ENCODE measurements at places on chromosomes 3 and 15.

DNA sequence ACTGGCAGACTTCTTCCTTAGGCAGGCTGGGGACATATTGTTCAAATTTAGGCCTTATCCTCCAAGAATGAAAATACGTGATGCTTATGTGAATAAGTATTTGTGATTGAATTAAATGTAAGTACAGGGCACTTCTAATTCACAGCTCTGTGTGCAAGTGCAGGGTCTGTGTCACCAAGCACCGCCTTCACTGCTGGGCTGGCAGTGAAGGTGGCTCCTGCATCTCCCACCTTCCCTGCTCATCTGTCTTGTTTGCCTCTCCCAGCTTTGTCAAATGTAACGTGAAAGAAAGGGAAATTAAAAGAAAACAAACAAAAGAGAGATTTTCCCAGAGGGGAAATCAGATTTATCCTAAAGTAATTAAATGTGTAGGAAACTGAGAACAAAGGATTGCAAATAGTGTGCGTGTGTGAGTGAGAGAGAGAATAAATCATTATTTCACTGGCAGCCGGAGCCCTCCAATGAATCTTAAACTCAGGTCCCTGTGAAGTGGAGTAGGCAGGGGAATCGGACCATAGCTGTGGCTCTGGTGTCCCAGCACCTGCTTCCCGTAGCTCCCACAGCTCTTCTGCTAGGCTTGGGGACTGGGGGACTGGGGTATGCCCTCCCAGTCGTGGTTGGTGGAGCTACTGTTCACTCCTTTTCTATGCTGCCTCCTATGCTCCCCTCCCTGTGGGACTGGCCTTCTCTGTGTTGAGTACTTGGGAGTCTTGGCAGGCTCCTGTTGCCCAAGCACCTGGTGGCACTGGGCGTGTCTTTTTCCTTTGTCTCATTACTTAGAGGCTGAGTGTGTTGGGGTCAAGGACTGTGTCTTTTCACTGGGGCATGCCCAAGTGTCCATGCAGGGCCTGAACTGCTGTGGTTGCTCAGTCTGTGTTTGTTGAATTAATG, 222.2 kb downstream of the EPHB1 start:
- DNase-seq: no peak

DNA sequence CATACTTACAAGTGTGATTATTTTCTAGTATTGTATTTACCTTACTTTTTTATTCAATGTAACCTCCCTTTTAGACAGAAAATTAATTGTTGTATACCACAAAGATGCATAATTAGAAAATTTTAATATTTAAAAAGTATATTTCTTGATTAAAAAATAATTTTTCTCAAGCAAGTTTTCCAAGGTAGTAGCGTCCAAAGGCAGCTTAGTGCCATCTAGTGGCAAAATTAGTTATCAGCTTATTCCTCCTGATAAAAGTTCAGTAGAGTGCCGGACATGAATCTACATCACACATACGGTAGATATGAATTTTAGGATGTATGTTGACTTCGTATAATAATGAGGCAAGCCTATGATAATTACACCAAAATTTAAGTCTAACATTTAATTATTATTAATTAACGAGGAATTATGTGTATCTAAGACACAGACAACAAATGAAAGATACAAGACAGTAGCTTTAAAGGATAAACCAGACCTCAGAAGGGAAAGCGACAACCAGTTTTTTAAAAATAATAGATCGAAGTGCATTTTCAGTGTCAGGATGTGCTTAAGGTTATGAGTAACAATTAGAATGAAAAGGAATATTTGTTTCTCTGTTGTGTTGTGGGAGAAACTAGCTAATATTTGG, 405.9 kb downstream of the ROBO1 start:
- DNase-seq: no peak

DNA sequence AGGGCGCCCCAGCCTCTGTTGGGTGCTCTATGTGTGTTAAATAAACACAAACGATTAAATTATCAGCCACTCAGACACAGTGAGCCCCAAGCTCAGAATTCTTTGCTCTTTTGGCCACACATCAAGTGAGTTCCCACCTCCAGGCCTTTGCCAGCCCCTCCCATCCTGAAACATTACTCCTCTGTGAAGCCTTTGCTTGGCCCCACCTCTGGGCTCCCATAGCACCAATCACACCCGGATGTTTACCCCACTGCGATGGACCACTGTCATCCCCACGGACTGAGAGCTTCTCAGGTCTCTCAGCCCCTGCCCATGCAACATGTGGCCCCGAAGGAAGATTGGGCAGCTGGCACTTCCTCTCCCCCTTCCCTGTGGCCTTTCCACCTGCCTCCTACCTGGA, 85.1 kb downstream of the NUP210 start:
- no peak for DNase-seq

DNA sequence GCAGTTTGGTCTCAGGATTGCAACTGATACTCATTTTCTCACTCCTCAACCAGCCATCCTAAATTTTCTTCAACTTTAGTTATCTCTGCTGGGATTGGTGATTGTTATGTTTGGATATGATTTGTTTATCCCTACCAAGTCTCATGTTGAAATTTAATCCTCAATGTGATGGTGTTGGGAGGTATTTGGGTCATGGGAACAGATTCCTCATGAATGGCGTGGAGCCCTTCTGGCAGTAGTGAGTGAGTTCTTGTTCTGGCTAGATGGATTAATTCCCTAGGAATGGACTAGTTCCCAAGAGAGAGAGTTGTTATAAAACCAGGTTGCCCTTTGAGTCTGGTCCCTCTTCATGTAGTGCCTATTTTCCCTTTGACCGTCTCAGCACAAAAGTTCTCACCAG, 399.9 kb downstream of the SQOR start:
- DNase-seq: no peak

- DNase-seq: peak; percentile 74
These were observed at the start of gene FAIM for GRCh38 chr3:138608322-138609135. Gene FAIM (plus strand): TSS chr3:138608771. CDS start chr3:138619727, 10,956 bp downstream.

- DNase-seq: no peak
These were observed 45.0 kb upstream of the SLC12A8 start for GRCh38 chr3:125257536-125257935.

DNA sequence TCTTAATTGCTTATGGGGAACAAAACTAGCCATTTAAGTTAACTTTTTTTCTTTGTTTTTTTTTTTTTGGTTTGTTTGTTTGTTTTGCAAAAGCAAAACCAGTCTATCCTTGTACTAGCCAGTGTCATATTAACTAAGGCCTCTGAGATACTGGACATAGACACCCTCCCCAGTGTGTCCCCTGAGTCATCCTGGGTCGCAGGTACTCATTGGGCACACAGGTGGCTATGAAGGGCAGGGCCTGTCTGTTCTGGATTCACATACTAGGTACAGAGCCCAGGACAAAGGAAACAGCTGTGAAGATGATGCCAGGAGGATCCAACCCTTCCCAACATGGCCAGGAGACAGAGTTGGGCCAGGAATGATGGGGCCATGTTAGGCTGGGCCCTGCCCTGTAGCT, 318.1 kb downstream of the THSD4 start:
- no peak for DNase-seq

GRCh38 chr3:196115678-196116083, 33.8 kb upstream of the TFRC start:
- peak; percentile 30 for DNase-seq

- peak; percentile 40 for DNase-seq
These were observed 1.7 kb upstream of the HES1 start for GRCh38 chr3:194134231-194134756.

DNA sequence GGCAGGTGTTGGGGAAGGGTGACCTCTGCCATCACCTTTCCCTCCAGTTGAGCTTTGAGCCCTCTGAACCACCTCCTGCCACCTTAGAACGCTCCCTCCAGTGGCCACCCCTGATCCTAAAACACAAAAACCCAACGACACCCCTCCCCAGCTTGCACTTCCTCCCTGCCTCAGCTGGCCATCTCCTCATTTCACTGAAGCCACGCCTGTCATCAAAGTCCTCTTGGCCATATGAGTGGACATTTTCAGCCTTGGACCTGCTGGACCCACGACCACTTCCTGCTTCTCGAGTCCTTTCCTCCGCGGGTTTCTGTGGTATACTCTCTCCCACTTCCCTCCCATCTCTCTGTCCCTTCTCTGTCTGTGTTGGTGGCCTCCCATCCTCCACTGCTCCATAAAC, 48.5 kb upstream of the NR2C2 start:
- DNase-seq: no peak

DNA sequence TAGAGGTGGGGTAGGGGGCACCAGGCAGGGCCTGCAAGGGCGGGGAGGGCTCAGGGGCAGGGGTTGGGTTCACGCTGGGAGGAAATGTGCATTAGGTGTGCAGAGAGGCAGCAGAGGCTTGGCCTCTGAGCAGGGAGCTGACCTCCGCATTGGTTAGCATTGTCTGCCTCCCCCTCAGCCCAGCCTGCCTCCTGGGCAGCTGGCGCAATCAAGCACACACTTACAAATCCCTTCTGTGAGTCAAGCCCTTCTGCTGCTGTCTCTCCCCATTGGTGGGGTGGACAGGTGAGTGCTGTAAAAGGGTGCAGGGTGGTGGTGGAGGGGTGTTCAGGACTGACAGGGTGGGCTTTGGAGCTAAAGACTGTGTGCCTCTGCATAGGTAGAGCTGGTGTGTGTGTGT, 9.3 kb downstream of the LOXL1 start:
- DNase-seq: no peak

Data from CD4-positive, alpha-beta T cell treated with Interleukin-10 for 1 hour (primary cell).